MCF 10A (cell line): ENCODE measurements at places on chromosomes 4 and X. TPM values are rescaled to one million over a fixed set of nuclear protein-coding genes. Genes with fewer than 3 reads are reported as not detected.

DNA sequence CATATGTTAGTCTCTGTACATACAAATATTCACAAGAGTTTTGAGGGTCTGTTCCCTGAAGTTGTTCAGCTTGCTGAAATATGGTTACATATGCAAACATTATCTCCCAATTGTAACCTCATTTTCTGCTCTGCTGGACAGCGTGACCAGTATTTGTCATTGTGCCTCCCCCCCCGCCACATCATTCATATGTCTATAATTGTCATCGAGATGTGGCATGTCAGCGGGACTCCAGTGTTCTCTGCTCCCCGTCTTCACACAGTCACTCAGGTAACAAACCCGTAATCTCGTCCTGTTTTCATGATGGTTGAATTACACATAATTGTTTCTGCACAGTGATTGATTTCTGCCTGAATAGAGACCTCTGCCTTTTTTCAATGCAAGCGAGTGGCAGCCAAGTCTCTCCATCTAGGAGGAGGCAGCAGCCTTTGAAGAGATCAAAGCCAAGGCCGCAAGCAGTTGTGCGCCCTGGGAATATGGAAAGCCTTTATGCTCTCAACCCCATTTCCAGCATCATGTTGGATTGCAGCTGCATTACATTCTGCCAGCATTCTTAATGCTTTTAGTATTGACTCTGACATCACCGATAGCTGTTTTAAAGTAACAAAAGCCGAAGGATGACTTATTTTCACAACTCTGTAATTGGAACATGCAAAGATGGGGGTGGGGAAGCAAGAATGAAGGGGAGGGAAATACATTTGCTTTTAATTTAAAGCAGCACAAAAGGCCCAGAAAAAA is 27.4 kb downstream of the LEF1 start:
- no peak for DNase-seq

GRCh38 chr4:161444626-161445025 is 719.2 kb downstream of the FSTL5 start:
- no peak for DNase-seq

DNA sequence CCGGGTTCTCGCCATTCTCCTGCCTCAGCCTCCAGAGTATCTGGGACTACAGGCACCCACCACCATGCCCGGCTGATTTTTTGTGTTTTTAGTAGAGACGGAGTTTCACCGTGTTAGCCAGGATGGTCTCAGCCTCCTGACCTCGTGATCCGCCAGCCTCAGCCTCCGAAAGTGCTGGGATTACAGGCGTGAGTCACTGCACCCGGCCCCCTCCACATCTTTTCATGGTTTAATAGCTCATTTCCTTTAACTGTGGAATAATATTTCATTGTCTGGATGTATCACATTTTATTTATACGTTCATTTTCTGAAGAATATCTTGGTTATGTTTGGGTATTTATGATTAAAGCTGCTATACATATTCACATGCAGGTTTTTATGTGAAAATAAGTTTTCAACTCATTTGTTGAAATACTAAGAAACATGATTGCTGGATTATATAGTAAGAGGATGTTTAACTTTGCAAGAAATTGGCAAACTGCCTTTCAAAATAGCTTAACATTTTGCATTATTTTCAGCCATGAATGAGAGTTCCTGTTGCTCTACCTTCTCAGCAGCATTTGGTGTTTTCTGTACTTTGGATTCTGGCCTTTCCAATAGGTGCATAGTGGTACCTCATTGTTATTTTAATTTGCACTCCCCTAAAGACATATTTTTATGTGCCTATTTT is 591.9 kb downstream of the TECRL start:
- DNase-seq = no peak

DNA sequence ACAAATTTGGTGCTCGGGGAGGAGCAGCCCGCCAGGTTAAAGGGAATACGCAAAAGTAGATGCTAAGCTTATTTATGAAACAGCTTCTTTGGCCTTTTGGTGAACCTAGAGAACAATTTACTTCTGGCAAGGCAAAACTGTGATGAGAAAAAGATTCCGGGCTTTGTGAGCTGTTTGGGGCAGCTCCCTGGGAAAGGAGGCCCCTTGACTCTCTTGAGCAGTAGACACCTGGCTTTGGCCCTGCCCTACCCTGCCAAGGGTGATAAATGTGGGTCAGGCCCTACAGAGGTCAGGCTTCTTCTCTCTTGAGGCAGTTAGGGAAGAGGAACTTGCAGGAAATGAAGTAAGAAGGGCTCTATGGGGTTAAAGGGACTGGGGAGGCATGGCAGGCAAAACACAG is 509.6 kb downstream of the MID1IP1 start:
- no peak for DNase-seq

- peak; percentile 69 for DNase-seq
Measured at GRCh38 chr4:15149839-15150592, 147.7 kb downstream of the CPEB2 start.

- DNase-seq = no peak
Measured at GRCh38 chr4:83370640-83370906, 35.9 kb upstream of the HPSE start.

DNA sequence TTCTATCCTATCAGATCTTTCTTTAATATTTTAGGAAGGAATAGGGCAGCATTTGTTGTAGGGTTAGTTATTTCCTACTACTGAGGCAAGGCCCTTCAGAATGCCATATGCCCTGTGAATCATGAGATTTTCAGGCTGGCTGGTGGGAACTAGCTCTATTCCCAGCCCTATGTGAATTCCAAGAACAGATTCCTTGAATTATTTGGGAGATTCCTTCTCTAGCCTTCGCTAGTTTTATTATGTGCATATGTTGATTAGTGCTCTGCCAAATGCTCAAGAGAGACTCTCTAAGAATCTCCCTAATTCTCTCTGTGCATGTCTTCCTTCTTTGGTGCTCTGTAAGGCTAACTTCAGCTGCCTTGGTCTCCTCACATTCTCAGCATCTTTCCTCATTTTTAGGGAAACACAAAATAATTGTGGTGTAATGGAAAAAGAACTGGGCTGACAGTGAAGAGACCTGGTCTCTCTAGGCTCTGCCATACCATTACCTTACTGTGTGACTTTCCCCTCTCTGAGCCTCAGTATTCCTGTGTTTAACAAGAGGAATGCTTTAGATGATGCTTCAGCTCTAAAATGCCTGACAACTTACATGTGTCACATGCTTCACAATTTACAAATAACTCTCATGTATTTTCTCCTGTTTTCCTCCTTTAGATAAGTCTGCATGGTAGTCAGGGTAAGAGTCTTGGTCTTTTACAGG is 79.7 kb downstream of the VMA21 start:
- no peak for DNase-seq

DNA sequence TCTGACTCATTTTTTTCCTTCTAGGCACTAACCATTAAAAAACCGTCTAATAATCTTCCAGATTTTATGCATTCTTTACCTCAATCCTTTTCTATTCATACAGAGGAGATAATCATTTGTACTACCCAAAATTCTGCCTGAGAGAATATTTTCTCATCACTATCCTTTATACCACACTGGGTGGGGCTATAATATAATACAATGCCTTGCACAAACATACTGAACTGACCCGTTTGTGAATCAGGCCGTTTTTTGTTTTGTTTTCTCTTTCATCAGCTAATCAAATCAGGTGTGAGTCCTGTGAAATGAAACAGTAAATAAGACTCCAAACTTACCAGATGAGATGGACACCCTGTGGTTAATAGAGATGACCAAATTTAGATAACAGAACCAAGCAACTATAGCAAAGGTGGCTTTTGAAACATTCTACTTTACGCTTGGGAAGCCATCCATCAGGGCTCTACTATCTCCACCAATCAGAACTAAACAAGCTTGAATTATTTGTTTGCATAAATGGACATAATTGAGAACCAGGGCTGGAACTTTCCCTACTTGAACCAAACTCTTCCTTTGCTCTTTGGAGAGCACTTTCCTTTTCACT is 573.0 kb downstream of the GABRG1 start:
- DNase-seq = peak; percentile 32

DNA sequence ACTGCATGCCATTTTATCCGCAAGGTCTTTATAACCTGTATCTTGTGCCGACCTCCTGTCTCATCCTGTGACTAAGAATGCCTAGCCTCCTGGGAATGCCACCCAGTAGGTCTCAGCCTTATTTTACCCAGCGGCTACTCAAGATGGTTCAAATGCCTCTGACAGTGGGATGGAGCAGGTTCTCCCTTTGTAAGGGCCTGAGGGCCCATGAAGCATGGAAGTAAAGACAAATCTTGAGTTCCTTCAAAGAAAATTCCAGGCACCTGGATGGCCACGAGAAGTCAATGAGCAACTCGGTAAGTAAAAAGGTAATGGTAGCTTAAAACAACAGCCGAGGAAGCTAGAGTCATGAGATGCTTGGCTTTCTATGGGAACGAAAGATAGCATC is 19.6 kb upstream of the PRKX start:
- DNase-seq = no peak

DNA sequence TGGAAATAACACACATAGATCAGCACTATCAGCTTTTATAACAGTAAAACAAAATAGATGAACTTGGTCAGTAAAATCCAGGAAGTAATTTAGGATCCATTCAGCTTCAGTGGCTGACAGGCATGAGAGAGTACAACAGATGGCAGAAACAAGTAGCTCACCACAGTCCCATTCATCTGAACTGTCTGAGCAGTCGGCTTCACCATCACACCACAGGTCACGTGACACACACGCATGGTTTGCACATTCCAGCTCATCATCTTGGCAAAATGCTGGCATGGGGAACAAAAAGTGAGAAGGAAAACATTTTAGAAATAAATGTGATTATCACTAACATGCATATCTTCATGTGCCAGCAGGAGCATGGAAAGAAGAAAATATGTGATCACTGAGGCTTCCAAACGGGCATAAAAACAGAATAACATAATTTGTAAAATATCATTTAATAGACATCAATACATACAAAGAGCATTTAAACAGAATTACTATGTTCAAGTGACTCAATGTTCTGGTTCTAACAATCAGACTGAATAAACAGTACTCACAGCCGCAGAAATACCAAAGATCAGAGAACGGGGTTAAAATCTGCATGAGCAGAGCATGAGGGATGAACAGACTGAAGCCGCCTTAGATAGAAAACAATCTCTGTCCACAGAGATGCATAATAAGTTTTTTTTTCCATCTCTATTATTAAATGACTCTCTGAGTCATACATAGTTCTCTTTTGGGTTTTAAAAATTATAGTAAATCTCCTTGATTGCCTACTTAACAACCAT is 158.1 kb downstream of the ATP10D start:
- no peak for DNase-seq

DNA sequence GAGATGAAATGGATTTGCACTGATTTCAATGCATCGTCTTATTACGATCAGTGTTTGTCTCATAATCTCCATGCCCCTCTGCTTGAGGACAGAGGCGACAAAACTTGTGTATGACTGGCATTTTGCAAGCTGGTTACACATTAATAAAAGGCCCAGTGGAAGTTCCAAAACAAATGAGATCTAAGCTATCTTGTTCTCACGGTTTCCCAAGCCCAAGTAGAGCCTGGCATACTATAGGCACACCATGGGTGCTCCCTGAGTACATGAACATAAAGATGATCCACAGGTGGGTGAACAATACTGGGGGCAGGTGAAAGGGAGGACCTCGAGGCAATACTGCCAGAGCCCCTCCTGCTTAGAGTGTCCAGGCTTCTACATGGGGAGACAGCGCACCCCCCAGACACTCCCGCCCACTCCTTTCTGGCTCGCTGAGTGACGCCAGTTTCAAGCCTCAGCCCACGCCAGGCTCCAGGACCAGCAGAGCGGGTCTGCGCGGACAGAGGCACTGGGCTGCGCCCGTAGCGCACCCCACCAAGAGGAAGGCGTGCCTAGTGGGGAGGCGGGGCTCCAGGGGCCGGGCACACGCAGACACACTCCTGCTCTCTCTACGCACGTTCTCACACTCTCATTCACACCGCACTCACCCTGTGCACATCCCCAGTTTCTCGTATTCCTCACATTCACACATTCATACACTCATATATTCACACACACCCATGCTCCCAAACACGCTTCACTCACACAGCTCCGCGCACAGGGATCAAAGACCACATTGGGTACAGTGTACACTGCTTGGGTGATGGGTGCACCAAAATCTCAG is 8.9 kb upstream of the GSX2 start:
- DNase-seq = no peak

Gene GABRB1
- not detected in 2 replicates for total RNA-seq

Gene MYOZ2
- not detected in 2 replicates for total RNA-seq

Gene RHOXF2
- total RNA-seq = not detected in 2 replicates

Gene PPP4R3C
- not detected in 2 replicates for total RNA-seq

Gene NLGN4X
- total RNA-seq = 1.6 and 2.2 TPM in 2 replicates
